ENCODE measurements at places on chromosomes 12 and 14.
A peak's percentile ranks its signal among the peaks of the same experiment; 100 is the strongest.

DNA sequence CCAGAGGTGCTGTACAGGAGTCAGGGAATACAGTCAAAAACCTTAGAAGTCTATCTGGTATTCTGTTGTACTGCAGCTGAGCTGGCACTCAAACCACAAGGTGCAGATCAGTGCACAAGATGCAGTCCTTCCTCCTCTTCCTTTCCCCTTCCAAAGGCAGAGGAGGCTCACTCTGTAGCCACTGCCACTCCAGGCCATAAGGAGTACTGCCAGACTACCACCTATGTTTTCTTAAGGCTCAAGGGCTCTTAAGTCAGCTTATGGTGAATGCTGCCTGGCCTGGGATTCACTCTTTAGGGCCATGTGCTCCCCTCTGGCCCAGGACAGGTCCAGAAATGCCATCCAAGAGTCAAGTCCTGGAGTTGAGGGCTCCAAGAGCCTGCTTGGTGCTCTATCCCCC, 200.3 kb downstream of the CRADD start:
- DNase-seq, result no peak

GRCh38 chr14:65304239-65304638, 108.3 kb upstream of the FUT8 start:
- no peak for DNase-seq

- peak; percentile 30 for DNase-seq
These were observed 57.2 kb upstream of the MAX start for GRCh38 chr14:65159281-65160062.

DNA sequence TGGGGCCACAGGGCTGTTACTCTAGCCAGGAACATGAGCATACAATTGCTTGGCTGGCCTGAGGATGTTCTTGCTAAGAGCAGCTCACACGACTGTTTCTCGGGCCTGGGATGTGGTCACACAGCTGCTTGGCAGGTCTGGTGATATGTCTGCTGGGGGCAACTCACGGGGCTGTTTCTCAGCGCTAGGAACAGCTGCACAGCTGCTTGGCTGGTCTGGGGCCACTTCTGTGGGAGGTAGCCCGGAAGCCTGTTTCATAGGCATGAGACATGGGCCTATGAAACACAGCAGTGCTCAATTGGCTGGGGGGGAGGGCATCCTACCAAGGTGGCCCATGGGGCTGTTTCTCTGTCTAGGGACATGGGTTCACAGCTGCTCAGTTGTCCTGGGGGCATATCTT, 73.4 kb upstream of the DDHD1 start:
- DNase-seq, result no peak

- DNase-seq, result no peak
These were observed 20.1 kb downstream of the DENND5B start for GRCh38 chr12:31570880-31571279.

- no peak for DNase-seq
These were observed 139.8 kb downstream of the EPS8 start for GRCh38 chr12:15649347-15649746.

GRCh38 chr12:126998747-126999285, 1268.2 kb upstream of the TMEM132C start:
- no peak for DNase-seq

- no peak for DNase-seq
These were observed 32.6 kb downstream of the TNFAIP2 start for GRCh38 chr14:103155826-103156394.

DNA sequence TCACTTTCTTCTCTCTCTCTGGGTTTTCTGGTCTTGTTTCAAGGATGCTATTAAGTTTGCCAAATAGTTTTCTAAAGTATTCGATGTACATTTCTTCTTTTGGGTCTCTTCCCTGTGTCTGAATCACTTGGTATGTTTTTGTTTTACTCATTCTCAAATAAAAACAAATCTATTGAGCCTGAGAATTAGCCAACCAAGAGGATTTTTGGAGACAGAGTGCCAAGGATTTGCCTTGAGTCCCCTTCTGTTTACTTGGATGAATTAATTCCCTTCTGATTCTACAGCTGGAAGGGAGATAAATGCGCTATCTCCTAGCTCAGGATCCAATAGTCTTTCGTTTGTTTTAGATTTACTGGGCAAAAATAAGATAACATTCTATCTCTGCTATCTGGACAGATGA, 255.5 kb downstream of the SYT10 start:
- DNase-seq, result no peak

DNA sequence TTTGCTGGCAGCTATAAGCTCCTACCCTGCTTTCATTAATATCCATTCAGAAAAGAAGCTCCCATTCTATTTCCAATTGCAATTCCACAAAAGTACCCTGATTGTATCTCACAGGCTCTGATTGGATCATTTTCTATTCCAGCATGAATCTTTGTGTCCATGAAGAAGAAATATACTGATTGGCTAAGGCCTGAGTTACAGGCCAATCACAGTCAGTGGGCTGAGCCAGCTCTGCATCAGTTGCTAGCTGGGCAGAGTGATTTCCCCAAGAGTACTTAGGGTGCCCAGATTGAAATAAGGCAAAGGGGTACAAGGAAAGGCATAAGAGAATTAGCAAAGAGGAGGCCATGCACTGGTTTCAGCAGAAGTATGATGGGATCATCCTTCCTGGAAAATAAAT, 14.4 kb downstream of the ART4 start:
- DNase-seq, result no peak

DNA sequence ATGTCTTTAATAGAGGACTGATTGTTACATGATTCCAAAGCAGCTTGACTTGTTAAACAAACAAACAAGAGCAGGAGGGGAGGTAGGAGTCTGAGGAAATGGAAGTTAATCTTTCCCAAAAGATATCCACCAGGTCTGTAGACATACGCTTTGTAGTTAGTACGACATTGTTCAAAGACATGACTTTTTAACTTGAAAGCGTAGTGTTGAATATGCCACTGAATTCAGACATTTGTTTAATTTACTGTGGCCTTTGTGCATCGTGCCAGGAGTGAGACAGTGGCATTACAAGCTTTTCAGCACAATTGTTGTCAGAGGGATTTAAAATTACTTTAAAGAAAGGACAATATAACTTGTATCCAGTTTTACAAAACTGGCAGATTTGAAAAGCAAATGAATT, 53.0 kb downstream of the SAV1 start:
- DNase-seq, result no peak

DNA sequence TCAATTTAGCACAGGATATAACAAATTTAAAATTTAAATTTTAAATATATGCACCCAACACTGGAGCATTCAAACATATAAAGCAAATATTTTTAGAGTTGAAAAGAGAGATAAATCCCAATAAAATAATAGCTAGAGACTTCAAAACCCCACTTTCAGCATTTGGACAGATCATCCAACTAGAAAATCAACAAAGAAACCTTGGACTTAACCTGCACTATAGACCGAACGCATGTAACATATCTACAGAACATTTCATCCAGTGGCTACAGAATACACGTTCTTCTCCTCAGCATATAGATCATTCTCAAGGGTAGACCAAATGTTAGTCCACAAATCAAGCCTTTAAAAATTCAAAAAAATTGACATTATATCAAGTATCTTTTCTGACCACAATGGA, 64.0 kb downstream of the SPTSSA start:
- no peak for DNase-seq

DNA sequence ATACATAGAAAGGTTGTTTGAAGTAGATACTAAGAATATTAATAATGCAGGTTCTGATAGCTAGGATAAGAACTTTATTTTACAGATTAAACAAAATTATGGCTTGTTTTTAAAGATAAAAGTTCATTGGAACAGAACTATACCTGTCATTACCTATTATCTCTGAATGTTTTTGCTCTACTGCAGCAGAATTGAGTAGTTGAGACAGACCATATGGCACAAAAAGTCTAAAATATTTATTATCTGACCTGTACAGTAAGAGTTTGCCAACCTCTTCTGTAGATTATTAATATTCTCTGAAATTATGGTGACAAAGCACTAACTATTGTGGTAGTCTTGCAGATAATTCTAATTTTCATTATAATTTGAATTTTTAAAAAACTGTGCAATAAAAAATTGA, 829.1 kb upstream of the MGAT4C start:
- DNase-seq, result no peak

- DNase-seq, result no peak
These were observed 1.4 kb downstream of the SGPP1 start for GRCh38 chr14:63726499-63726898.

DNA sequence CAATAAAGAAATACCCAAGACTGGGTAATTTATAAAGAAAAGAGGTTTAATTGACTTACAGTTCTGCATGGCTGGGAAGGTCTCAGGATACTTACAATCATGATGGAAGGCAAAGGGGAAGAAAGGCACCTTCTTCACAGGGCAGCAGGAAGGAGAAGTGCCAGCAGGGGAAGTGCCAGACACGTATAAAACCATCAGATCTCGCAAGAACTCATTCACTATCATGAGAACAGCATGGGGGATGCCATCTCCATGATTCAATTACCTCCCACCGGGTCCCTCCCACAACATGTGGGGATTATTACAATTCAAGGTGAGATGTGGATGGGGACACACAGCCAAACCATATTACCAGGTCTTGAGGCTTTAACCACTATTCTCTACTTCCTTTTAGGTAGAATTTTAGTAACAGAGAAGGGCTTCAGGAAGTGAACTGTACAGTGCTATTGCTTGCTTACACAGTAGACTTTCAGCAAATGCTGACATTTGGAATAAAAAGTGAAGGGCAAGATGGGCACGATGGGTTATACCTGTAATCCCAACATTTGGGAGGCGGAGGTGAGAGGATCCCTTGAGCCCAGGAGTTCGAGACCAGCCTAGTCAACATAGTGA, 40.8 kb upstream of the OR4E1 start:
- DNase-seq, result no peak

DNA sequence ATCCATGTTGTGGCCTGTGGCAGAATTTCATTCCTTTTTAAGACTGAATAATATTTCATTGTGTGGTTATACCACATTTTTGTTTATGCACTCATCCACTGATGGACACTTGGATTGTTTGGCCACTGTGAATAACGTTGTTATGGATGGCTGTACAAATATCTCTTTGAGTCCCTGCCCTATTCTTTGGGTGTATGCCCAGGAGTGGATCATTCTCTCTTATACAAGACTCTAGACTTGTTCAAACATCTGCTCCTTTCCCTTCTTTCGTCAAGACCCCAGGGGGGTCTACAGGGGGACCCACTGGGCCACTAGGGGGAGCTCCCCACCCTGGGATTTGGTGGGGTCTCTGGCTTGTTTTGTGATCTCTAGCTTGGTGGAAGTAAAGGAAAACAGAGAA, 77.4 kb downstream of the FBXL14 start:
- no peak for DNase-seq

DNA sequence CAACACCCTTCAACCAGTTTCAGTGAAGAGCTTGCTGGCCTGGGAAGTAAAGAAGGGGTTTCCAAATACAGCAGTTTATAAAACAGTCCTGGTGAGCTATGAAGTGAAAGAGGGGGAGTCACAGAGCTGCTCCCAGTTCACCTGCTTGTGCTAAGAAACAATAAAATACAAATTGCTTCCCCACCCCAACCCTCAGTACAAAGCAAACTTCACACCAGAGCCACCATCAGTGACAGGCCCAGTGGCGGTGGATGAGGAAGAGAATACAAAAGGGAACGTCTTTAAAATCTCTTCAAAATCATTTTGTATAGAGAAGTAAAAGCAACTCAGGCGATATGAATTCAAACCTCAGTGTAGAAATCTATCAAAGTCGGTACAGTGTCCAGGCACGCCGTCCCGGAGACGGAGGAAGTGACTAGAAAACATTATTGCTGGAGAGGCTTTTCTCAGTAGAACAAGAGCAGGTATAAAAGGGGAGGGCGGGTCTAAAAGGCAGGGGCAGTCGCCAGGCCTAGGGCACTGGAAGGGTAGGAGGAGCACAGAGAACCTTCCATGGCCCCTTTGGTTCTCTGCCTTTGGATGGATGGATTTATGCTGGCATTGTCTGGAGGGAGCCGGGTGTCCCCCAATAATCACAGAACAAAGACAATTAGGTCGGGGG, 10.5 kb upstream of the RPLP0 start:
- DNase-seq, result no peak

GRCh38 chr12:68350753-68351152, 18.6 kb upstream of the MDM1 start:
- no peak for DNase-seq

DNA sequence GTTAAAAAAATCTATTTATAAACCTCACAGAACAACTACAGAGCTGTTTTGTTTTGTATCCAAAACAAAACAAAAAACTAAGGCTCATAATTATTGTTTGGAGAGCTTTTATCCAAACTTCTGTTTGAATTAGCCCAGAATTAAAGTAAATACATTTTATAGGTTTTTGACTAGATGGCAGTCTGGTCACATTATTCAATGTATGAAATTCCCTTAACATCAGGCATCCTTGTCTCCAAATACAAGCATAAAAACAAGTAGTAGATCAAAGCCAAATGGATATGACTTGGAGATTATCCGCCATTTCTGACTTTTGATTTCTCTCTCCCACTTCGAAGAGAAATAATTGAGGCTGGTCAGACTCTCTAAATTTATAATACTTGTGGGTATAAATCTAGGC, 63.5 kb downstream of the SLC38A1 start:
- no peak for DNase-seq

- no peak for DNase-seq
These were observed 693 bp upstream of the RIMKLB start for GRCh38 chr12:8697120-8697475.

GRCh38 chr12:110262442-110263388, 18.3 kb upstream of the ATP2A2 start:
- no peak for DNase-seq

DNA sequence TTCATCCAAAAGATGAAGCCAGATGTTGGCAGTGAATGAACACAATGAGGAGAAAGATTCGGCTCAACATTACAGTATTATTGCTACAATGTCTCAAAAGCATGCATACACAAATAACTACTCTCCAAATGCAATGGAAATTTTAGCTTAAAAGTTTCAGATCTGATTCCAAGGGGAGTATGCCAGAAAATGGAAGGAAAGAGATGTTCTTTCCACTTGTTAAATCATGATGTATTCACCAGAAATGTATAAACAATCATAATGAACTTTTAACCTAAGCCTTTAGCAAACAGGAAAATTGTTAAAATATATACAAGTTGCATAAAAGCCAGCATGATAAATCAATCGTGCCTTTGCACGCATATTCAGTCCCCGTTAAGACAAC, 62.1 kb downstream of the SH2B3 start:
- DNase-seq, result no peak

DNA sequence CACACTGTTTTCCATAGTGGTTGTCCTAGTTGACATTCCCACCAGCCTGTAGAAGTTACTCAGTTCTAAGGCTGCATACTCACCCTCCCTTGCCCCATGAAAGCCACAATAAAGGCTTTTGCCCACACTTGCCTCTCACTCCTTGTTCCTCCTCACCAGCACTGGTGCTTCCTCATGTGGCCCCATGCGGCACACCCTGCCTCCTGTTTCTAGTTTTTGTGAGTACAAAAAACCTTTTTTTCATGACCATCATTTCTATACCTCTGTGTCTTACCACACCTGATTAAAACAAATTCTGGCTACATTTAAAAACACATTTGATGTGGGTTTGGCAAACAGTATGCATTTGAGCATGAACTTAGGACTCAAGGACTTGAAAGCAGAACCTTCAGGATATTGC, 40.7 kb upstream of the RIN3 start:
- no peak for DNase-seq

- DNase-seq, result no peak
These were observed 248.1 kb downstream of the APAF1 start for GRCh38 chr12:98893126-98893674.

- no peak for DNase-seq
These were observed 7.7 kb upstream of the PPP1R13B start for GRCh38 chr14:103854822-103855733.
